A172 (cell line): ENCODE measurements at places on chromosomes 3 and 15.

- DNase-seq, result peak; percentile 96
Observed at GRCh38 chr15:70494852-70495571, 268.3 kb downstream of the UACA start.

DNA sequence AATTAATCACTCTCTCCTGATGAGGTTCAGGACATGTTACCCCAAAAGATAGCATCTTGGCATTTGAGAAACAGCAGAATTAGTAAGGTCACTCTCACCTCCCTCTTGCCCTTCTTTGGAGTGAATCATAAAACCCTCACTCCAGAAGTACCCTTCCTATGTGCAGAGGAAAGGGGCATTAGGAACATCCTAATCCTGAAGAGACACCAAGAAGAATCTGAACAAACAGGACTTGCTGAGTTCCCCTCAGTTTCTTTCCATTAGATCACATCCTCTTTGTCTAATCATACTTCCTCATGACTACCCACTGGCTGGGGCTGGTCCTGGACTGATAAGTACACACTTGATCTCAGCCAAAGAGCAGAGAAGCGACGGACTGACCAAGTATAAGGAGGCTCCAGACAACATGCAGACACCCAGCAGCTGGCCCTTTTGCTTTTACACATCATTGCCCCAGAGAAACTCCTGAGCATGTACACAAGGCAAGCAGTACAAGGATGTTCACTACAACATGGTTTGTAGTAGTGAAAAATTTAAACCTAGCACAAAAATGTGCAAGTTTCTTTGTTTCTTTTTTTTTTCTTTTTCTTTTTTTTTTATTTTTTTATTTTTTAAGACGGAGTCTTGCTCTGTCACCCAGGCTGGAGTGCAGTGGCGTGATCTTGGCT is 15.0 kb upstream of the TM6SF1 start:
- DNase-seq, result no peak

- DNase-seq, result no peak
Observed at GRCh38 chr3:7744850-7745249, 756.8 kb upstream of the LMCD1 start.

- no peak for DNase-seq
Observed at GRCh38 chr3:21673393-21673792, 77.6 kb downstream of the ZNF385D start.

- DNase-seq, result peak; percentile 72
Observed at GRCh38 chr3:151900884-151901643, 27.6 kb downstream of the SUCNR1 start.

DNA sequence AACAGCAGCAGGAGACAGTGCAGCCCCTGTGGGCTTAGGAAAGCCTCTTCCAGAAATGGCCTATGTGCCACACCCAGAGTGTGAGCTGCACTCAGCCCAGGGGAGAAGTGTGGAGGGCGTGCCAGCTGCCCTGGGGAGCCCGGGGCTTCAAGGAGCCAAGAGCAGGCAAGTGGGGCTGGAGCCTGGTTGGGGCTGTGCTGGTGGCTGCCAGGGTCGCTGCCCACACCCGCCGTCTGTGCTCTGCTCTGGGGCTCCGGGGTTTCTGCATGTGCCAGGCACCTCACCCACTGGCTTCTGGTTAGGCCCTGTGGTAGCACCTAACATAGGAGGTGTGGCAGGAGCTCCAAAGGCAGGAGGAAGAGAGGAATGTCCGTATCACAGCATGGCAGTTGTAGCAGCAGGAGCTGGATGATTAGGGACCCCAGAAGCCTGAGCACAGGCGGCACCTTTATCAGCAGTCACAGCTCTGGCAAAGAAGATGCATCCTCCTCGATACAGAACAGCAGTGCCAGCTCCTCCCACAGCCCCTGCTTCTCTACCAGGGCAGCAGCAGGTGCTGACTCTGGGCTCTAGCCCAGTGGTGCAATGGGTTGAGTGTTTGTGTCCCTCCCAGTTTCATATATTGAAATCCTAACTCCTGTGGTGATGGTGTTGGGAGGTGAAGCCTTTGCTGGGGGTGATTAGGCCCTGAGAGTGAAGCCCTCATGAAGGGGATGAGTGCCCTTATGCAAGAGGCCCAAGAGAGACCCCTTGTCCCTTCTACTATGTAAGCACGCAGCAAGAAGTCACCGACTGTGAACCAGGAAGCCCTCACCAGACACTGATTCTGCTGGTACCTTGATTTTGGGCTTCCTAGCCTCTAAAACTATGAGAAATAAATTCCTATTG is 70.0 kb upstream of the KLF13 start:
- DNase-seq, result no peak

- no peak for DNase-seq
Observed at GRCh38 chr3:141239511-141240281, 8.1 kb downstream of the PXYLP1 start.

- no peak for DNase-seq
Observed at GRCh38 chr15:76678766-76679165, 226.4 kb downstream of the SCAPER start.

GRCh38 chr3:99852851-99853250 is 35.2 kb downstream of the CMSS1 start:
- no peak for DNase-seq

GRCh38 chr3:101634591-101635196 is 42.2 kb downstream of the ZBTB11 start:
- DNase-seq, result no peak

DNA sequence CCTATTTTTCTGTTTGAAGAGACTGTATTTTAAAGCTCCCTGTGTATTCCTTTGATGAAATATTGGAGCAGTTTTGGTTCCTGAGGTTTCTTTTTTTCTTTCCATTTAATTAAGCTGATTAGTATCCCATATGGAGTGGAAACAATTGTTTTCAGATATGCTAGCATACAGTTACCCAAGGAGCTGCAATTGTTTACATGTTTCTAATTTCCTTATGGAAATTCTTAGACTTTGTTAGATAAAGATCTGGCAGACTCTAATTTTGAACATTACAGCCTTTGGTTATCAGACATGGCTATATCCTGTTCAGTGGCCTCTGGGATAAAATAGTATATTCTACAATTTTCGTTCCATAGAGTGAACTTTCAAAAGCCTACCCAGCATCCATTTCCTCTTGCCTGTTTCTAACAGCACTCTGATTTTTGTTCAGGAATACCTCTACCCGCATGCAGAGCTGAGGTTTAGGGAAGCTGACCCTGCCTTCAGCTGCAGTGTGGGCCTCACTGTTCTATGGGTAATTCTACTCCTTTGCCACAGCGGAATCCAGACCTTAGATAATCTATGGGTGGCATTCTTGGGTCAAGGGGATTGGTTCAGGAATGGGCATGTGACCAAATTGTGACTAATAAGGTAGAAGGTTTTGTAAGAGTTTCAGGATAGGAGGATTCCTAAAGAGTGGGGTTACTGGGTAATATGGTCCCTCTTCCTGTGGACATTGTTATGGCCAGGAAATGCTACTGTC is 161.1 kb upstream of the ANKRD28 start:
- no peak for DNase-seq

GRCh38 chr3:50238549-50239026 is 2.6 kb downstream of the GNAI2 start:
- peak; percentile 72 for DNase-seq

DNA sequence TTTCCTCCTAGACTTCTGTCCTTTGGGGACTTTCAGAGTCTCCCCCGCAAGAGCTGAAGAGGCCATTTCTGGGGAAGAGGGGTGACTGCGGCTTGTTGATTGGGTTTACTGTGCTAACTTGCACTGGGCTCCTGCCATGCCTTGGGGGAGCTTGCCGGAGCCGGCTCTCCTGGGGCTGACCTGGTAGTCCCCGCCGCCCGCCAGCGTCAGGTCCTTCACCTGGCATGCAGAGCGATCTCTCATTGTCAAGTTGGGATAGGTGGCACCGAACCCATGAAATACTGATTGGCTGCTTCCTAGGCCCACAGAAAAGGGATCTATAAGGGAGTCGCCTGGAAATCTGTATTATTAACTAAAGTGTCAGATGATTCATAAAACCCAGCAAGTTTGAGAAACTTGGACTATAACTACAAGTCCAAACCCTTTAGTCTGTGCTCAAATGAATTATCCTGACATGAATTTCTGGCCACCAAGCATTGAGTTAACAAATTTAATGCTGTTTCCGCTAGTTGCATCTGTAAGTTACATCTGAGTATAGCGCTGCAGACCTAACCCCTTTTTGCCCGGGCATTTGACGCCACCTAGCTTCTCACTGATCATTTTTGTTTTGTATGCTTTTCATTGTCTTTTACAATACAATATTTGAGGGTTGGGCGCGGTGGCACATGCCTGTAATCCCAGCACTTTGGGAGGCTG is 607 bp upstream of the IMP3 start:
- DNase-seq, result peak; percentile 50

DNA sequence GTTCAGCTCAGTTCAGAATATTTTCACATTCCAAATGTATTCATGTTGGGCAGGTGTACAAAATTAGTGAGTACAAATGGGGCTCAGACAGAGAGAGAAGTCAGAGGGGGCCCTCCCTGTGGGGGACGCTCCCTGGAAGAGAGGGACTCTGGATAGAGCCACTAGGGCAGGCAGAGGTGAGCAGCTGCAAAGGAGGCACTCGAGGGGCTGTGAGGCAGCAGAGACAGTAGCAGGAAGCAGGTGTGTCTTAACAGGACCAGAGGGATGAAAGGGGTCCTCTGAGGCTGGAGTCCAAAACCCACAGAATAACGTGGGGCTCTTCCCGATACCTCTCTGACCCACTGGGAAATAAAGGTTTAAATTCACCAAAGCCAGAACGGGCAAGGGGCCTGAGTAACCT is 127.1 kb downstream of the MEGF11 start:
- DNase-seq, result no peak

DNA sequence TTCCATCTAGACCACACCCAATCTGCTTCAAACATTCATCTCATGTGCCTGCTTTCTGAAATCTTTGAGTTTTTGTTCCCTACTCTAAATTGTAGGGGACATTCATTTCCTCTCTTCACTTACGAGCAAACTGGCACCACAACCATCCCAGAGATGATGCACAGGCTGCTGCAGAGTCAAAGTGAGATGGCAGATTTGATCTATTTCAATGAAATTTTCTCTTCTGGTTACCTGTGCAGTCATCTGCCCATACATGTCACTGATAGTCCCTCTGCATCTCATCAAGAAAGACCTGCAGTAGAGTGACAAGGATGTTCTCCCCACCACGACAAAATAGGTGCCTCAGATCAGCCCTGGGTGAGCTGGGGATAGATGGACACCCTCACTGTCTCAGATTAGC is 118.2 kb upstream of the TNFAIP8L3 start:
- DNase-seq, result no peak

DNA sequence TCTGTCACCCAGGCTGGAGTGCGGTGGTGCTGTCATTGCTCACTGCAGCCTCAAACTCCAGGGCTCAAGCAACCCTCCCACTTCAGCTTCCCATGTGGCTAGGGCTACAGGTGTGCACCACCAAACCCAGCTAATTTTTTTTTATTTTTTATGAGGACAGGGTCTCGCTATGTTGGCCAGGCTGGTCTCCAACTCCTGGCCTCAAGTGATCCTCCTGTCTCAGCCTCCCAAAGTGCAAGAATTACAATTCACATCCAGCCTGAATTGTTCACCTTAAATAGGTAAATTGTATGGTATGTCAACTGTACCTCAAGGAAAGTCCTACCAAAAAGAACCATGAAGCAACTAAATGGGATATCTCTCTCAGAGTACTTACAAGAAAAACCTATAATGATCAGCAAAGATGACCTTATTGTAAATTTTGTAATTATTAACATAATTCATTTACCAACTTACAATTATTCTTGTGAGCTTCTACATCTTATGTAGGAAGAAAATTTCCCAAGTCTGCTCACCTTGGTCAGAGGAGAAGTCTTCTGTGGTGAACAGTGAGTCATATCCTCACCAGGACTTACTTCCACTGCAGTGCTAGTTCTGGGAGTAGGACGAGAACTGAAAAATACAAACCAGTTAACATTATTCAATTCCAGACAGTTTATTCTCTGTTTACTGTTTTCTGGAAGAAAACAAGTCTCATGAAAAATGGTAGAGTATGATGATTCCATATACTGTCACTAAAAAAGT is 54.4 kb downstream of the ULK4 start:
- peak; percentile 14 for DNase-seq

- no peak for DNase-seq
Observed at GRCh38 chr3:72932416-72932815, 44.6 kb downstream of the GXYLT2 start.

DNA sequence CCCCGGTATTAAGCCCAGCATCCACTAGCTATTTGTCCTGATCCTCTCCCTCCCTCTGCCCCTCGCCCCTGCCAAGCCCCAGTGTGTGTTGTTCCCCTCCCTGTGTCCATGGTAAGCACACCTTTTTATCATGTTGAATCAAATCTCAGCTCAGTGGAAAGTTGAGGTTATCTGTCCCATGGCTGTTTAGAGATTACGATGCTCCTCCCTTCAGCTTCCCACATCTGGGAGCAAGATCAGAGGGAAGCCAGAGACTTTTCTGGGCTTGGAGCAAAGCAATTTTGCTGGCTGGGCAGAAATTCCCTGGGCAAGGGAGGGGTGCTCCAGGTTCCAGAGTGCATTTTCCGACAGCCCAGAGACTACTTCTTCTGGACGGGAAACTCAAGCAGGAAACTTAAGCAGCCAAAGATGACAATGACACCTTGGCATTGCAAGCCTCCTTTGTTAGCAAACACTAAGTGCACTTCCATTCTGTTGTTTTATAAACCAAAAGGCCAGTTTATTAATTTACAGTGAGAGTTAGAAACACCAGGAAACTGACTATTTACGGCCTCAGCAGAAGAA is 104.5 kb downstream of the MESD start:
- DNase-seq, result no peak

GRCh38 chr15:32120577-32121383 is 90.5 kb downstream of the CHRNA7 start:
- DNase-seq, result no peak

GRCh38 chr3:34263101-34263621 is 464.7 kb downstream of the PDCD6IP start:
- DNase-seq, result no peak

- no peak for DNase-seq
Observed at GRCh38 chr15:81751816-81752545, 293.8 kb downstream of the MEX3B start.

DNA sequence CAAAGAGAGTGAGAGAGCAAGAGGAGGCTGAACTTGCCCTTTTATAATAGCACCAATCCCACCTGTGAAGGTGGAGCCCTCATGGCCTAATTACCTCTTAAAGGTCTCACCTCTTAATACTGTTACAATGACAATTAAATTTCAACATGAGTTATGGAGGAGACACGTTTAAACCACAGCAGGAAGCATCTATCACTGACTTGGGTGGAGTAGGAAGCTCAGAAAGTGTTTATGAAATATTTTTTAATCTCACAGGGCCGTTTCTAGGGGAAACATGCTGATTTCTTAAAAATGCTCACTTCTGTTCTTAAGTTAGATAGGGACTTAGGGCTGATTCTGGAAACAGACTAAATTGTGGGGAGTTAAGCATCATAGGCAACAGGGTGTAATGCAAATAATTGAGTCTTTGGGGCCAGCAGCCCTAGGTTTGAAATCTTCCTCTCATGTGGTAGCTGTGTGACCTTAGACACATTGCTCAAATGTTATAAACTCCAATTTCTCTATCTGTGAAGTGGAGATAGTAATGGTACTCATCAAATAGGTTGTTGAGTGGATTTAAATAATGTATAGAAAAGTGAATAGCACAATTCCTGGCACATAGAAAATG is 133.3 kb upstream of the KLHL25 start:
- DNase-seq, result no peak

GRCh38 chr3:14433106-14433505 is 30.7 kb downstream of the SLC6A6 start:
- DNase-seq, result no peak

GRCh38 chr3:59714066-59714465 is 664.2 kb upstream of the CFAP20DC start:
- DNase-seq, result no peak

- DNase-seq, result no peak
Observed at GRCh38 chr3:177307391-177307790, 110.1 kb upstream of the TBL1XR1 start.
